ENCODE measurements at places on chromosomes 4 and X.

DNA sequence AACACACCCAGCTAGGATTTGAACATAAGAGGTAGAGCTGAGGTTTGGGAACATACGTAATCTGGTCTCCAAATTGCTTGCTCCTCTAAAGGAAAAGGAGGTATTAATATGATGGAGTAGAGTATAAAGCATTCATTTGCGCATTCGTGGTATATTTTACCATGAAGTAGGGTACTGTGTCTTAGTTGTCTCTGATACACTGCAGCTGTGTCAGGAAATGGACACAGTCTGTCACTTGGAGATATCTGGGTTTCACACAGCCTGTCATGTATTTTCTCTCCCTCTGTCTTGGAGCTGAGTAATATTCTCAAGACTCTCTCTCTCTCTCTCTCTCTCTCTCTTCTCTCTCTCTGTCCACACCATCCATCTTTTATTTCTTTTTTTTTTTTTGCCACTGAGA lies 274.8 kb upstream of the UGT8 start:
- no peak overlapping the region for H3K27ac ChIP-seq
- no peak for DNase-seq
- no peaks in the 10 kb centered on the region for H3K36me3 ChIP-seq
- H3K4me3 ChIP-seq = no peak overlapping the region

DNA sequence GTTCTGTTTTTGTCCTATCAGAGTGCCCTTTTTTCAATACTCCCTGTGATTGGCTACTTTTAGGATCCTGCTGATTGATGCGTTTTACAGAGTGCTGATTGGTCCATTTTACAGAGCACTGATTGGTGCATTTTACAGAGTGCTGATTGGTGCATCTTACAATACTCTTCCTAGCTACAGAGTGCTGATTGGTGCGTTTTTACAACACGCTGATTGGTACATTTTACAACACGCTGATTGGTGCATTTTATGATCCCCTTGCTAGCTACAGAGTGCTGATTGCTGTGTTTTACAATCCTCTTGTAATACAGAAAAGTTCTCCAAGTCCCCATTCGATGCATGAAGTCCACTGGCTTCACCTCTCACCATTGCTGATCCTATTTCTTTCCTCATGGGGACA lies 176.8 kb downstream of the GC start:
- no peaks in the 10 kb centered on the region for H3K27me3 ChIP-seq
- no peak overlapping the region for H3K27ac ChIP-seq
- H3K4me1 ChIP-seq = no peaks in the 10 kb centered on the region
- no peak for DNase-seq
- H3K36me3 ChIP-seq = no peaks in the 10 kb centered on the region
- no peak overlapping the region for H3K4me3 ChIP-seq

- no peak overlapping the region for H3K4me3 ChIP-seq
- H3K27me3 ChIP-seq = no peaks in the 10 kb centered on the region
- no peaks in the 10 kb centered on the region for H3K4me1 ChIP-seq
- no peak for DNase-seq
- no peak overlapping the region for H3K27ac ChIP-seq
- no peaks in the 10 kb centered on the region for H3K36me3 ChIP-seq
Observed at GRCh38 chrX:39910651-39911050, 187.1 kb downstream of the BCOR start.

DNA sequence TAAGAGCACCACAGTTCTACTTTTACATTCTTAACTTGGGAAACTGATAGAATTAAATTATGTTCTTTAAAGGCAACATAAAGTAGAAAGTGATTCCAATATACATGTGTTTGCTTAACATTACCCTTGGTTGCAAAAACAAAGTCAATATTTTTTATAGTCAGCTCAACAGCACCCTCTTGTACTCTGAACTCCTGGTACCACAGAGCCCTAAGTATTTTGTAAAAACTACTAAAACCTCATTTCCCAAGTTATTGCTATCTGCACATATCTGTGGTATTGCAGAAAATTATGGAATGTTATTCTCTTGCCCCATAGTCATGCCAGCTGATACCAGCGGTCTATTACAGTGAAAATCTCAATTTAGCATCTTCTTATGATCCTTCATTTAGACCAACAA lies 2.9 kb downstream of the KIF4A start:
- no peak overlapping the region for H3K27ac ChIP-seq
- no peaks in the 10 kb centered on the region for H3K27me3 ChIP-seq
- no peak for DNase-seq
- no peak overlapping the region for H3K4me3 ChIP-seq

- no peaks in the 10 kb centered on the region for H3K36me3 ChIP-seq
- H3K27ac ChIP-seq = no peak overlapping the region
- H3K27me3 ChIP-seq = no peaks in the 10 kb centered on the region
- no peaks in the 10 kb centered on the region for H3K4me1 ChIP-seq
Observed at GRCh38 chr4:43163101-43163792, 270.7 kb downstream of the GRXCR1 start.

- DNase-seq = peak; percentile 31
- H3K4me3 ChIP-seq = peak overlapping the region; percentile 40
- H3K36me3 ChIP-seq = no peaks in the 10 kb centered on the region
- no peaks in the 10 kb centered on the region for H3K27me3 ChIP-seq
Observed at GRCh38 chrX:10015723-10016518, 48.8 kb downstream of the CLDN34 start.

- no peaks in the 10 kb centered on the region for H3K27me3 ChIP-seq
- H3K36me3 ChIP-seq = no peaks in the 10 kb centered on the region
- H3K27ac ChIP-seq = no peak overlapping the region
- H3K4me1 ChIP-seq = no peaks in the 10 kb centered on the region
- no peak overlapping the region for H3K4me3 ChIP-seq
Observed at GRCh38 chr4:70943114-70943513, 40.9 kb downstream of the MOB1B start.

- H3K36me3 ChIP-seq = no peaks in the 10 kb centered on the region
- no peak overlapping the region for H3K4me3 ChIP-seq
- no peak overlapping the region for H3K27ac ChIP-seq
- no peaks in the 10 kb centered on the region for H3K27me3 ChIP-seq
- no peak for DNase-seq
Observed at GRCh38 chr4:9820343-9820742, 38.9 kb downstream of the DRD5 start.

GRCh38 chr4:41590591-41590990 lies 52.6 kb downstream of the LIMCH1 start:
- no peaks in the 10 kb centered on the region for H3K27me3 ChIP-seq
- no peaks in the 10 kb centered on the region for H3K36me3 ChIP-seq
- no peak overlapping the region for H3K27ac ChIP-seq

GRCh38 chr4:8274066-8274652 lies 4.6 kb downstream of the HTRA3 start:
- H3K27ac ChIP-seq = no peak overlapping the region
- no peaks in the 10 kb centered on the region for H3K4me1 ChIP-seq
- peaks cover 3% of the 10 kb centered on the region for H3K27me3 ChIP-seq
- H3K36me3 ChIP-seq = no peaks in the 10 kb centered on the region

- no peak for DNase-seq
- H3K4me1 ChIP-seq = no peaks in the 10 kb centered on the region
- no peak overlapping the region for H3K4me3 ChIP-seq
- no peak overlapping the region for H3K27ac ChIP-seq
Observed at GRCh38 chrX:57905141-57905540, 5.1 kb downstream of the ZXDA start.

- no peak overlapping the region for H3K27ac ChIP-seq
- no peak overlapping the region for H3K4me3 ChIP-seq
- no peaks in the 10 kb centered on the region for H3K36me3 ChIP-seq
- H3K27me3 ChIP-seq = no peaks in the 10 kb centered on the region
Observed at GRCh38 chrX:39953879-39954278, 143.9 kb downstream of the BCOR start.

DNA sequence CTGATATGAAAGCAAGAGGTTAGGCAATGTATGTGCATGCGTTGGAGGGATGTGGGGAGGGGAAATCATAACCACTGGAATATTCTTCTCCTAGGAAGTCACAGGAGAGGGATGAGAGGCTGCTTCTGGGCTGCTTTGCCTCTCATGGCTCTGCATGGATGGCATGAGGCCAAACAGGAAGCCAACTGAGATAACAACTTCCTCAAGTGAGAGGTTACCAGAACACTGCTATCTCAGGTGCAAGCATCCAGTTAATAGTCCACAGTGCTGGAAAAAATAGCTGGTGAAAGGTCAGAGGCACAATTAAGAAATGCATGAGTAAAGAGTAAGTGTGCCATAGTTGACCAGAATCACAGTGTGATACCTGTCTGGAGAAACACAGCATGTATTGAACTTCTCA lies 113.3 kb downstream of the ELOVL6 start:
- no peaks in the 10 kb centered on the region for H3K4me1 ChIP-seq
- H3K36me3 ChIP-seq = no peaks in the 10 kb centered on the region
- no peak for DNase-seq
- no peak overlapping the region for H3K27ac ChIP-seq

DNA sequence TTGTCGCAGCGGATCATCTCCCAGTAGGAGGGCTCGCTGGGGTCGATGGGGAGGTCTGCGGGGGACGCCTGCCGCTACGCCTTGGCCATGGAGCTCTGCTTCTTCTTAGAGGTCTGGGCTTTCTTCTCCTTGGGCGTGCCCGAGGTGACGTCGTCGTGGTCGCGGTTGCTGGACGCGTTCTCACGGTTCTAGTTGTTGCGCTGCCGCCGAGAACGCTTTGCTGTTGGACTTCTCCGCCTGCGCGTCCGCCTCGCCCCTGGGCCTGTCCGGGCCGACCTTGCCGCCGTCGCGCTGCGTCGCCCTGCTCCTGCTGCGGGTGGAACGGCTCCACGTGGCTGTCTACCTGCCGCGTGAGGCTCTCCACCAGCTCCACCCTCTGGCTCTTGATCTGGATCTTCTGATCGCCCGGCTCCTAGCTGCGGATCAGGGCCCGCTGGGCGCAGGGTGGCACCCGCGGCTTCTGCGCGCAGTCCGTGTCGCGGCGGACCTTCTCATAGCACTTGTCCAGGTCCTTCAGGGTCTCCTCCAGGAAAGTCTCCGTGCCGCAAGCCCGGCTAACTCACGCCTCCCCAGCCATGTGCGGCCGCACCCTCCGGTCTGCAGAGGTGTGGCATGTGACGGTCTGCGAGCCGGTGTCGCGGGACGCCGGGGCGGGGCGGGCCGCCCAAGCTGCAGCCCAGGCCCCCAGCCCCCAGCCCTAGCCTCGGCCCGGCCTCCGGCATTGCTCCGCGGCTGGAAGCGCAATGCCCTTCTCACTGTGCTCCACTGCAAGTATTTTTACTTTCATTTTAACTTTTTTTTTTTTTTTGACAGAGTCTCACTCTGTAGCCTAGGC lies 40.5 kb upstream of the OGT start:
- no peak overlapping the region for H3K27ac ChIP-seq
- peak; percentile 65 for DNase-seq
- H3K4me1 ChIP-seq = no peaks in the 10 kb centered on the region
- no peaks in the 10 kb centered on the region for H3K36me3 ChIP-seq

DNA sequence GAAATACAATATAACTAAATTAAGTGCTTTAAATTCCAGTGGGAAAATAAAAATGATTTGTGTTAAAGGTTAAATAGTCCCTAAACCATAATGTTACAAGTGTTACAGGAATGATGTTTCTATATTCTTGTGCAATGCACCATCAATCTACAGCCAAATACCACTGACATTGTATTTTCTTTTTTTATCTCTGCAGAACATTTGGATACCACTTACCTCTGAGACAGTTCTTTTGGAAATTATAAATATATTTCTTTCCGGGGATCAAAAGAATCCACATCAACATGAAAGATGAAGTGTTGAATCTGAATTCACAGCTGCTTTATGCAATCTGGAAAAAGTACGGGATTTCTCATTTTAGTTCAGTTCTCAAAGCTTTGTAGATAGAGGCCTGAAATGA lies 518.3 kb upstream of the AGA start:
- no peak for DNase-seq
- H3K27me3 ChIP-seq = no peaks in the 10 kb centered on the region
- no peaks in the 10 kb centered on the region for H3K4me1 ChIP-seq
- no peak overlapping the region for H3K27ac ChIP-seq
- no peak overlapping the region for H3K4me3 ChIP-seq
- H3K36me3 ChIP-seq = no peaks in the 10 kb centered on the region

GRCh38 chr4:124265701-124266100 lies 446.8 kb downstream of the ANKRD50 start:
- no peak overlapping the region for H3K27ac ChIP-seq
- H3K4me1 ChIP-seq = no peaks in the 10 kb centered on the region
- no peaks in the 10 kb centered on the region for H3K27me3 ChIP-seq
- DNase-seq = no peak

- DNase-seq = no peak
- no peaks in the 10 kb centered on the region for H3K27me3 ChIP-seq
- H3K4me1 ChIP-seq = no peaks in the 10 kb centered on the region
- H3K27ac ChIP-seq = no peak overlapping the region
Observed at GRCh38 chr4:43682551-43682950, 766.1 kb downstream of the KCTD8 start.

DNA sequence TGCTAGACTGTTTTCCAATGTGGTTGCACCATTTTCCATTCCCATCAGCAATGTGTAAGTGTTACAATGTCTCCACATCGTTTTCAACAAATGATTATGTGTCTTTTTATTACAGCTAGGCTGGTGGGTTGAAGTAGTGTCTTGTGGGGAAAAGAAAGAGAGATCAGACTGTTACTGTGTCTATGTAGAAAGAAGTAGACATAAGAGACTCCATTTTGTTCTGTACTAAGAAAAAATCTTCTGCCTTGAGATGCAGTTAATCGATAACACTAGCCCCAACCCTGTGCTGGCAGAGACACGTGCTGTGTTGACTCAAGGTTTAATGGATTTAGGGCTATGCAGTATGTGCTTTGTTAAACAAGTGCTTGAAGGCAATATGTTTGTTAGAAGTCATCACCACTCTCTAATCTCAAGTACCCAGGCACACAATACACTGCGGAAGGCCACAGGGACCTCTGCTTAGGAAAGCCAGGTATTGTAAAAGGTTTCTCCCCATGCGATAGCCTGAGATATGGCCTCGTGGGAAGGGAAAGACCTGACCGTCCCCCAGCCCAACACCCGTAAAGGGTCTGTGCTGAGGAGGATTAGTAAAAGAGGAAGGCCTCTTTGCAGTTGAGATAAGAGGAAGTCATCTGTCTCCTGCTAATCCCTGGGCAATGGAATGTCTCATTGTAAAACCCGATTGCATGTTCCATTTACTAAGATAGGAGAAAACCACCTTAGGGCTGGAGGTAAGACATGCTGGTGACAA lies 23.0 kb upstream of the UGT2B15 start:
- H3K4me3 ChIP-seq = no peak overlapping the region
- no peak for DNase-seq
- H3K27ac ChIP-seq = no peak overlapping the region
- no peaks in the 10 kb centered on the region for H3K4me1 ChIP-seq
- H3K36me3 ChIP-seq = no peaks in the 10 kb centered on the region
- H3K27me3 ChIP-seq = no peaks in the 10 kb centered on the region

Data from pancreas (tissue), 10 donors.